ENCODE measurements at places on chromosomes 1 and 21.
A peak's percentile ranks its signal among the peaks of the same experiment; 100 is the strongest.

DNA sequence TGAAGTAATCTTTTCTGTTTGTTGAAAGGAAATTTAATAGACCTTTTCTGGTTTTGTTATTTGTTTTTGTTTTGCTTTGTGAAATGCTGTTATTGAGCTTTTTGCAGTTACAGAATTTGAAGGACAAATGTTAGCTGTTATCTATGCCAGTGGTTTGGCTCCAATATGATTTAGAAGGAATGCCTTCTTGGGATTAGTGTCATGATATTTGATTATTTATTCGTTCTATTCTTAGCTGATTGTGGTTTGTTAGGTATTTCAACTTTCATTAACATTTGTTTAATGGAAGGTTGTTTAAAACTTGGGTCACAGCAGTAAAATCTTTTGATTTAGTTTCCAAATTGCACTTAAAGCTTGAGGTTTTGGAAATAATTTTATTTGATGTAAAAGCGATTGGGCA lies 33.5 kb downstream of the ADGRL2 start:
- no peak for DNase-seq

DNA sequence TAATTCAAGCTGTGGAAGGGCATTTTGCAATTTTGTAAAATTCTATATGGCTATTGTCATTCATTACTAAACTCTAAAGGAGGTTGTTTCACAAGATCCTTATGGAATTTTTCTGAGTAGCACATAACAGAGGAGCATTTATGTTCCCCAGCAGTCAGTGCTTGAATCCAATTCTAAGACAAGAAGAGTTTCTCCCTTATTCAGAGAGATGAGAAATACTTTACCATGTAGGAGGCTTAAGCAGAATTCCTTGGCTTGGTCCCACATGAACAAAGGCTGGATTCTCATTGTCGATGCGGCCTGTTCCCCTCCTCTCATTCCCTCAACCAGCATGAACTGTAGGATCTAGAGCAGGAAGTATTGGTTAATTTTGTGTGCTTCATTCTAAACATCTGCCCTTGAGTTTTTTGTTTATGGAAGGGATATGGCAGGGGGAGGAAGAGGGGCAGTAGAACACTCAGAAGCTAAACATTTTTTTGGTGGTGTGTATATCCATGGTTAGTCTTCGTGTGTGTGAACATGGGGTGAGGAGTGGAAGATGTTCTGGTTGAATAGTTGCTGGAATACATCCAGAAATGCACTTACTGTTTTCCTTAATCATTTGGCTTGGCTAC lies 74.3 kb downstream of the LAMC1 start:
- DNase-seq: no peak

DNA sequence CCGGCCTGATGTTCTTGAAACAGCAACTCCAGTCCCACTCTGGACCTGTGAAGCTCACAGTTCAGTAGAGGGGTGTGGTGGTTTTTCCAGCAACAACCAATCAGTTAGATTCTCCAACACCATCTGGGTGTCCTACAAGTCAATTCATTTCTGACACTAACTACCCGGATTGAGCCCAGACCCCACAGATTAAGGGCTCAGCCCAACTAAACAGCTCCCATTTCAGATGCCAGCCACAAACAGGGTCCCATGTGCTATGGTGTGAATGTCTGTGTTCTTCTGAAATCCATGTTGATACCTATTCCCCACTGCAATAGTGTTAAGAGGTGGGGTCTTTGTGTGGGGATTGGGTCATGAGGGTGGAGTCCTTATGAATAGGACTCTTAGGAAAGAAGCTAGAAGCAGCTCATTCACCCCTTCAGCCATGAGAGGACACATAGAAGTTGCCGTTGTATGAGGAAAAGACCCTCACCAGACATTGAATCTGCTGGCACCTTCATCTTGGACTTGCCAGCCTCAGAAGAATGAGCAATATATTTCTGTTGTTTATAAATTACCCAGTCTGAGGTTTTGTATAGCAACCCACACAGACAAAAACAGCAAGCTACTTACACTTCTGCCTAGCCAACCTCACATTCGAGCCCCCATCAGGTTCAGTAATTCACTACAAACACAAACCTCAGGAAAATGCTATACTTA lies 53.6 kb downstream of the IRF2BP2 start:
- no peak for DNase-seq

GRCh38 chr1:6003568-6004411 lies 11.6 kb upstream of the NPHP4 start:
- DNase-seq: peak; percentile 33

GRCh38 chr1:119114786-119115185 lies 25.7 kb downstream of the WARS2 start:
- DNase-seq: no peak

GRCh38 chr1:76068542-76068941 lies 6.0 kb upstream of the ST6GALNAC3 start:
- DNase-seq: no peak

DNA sequence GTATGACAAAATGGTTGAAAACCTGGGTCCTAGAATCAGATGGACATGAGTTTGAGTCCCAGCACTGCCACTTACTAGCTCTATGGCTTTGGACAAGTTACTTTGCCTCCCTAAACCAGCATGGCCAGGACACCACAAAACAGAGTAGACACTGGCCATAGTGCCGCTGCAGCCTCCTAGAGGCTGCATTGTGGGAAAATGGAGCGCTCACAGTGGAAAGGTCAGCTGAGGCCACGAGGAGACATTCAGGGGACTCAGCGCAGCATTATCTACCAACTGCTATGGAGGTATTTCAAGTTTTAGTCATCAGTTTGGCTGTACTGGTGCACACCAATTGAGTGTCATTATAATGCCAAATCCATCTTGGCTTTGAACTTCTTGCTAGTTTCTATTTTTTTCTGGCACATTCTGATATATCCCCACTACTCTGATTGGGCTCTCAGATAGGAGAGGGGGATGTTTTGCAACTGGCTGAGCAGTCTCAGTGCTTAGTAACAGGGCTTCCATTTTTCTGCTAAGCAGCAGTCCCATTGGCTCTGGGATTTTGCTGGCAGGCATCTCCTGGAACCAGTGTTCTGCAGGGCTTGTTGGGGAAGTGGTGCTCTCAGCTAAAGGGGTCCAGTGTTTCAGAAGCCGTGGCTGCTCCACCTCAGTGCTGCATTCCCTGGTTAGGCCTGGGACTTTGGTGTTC lies 16.2 kb downstream of the NT5C1A start:
- DNase-seq: no peak

DNA sequence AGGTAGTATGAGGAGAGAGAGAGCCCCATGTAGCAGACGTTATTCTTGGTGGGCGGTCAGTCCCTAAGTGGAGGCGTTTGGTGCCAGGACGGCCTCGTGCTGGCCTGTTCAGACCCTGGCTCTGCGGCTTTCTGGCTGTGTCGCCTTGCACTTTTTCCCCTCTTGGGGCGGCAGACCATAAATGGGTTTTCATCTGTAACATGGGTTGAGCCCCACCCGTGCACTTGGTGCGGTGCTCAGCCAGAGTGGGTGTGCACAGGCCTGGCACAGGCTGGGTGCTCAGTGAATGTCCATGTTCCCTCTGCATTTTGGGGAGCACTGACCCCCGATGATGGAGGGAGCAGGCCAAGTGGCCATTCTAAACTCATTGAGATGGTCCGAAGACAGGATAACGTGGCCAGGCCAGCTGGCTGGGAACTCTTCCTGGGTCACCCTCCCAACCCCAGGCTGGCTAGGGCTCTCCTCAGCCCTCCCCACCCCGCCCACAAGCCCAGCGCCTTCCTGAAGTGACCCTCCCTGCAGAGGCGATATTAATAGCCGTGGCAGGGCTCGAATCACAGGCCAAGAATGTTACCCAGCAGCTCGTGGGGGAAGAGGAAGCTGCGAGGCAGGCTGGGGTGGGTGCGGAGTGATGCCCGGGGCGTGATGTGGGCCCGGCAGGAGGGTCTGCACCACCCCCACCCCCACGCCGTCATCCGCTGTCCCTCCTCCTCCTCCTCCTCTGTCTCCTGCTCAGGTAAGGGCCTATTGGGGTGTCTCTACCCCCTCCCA lies 78.5 kb downstream of the ARHGEF10L start:
- no peak for DNase-seq

- no peak for DNase-seq
These were observed 142.5 kb downstream of the USP25 start for GRCh38 chr21:15872236-15872635.

DNA sequence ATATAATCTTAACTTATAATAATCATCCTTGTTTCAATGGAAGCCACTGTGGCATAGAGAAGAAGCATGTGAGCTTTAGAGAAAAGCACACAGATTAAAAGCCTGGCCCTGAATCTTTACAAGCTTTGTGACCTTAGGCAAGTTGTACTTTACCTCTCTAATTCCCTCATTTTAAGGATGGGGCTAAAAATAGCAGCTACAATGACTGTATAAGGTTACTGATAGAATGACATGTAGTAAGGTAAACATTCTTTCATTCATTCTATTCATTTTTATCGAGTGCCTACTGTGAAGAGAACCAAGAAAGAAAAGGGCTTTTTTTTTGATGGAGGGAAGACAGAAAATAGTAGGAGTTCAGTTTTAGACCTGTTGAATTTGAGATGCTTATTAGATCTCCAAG lies 25.6 kb downstream of the CDKN2C start:
- DNase-seq: no peak

GRCh38 chr1:66556161-66556611 lies 22.2 kb downstream of the SGIP1 start:
- DNase-seq: no peak

DNA sequence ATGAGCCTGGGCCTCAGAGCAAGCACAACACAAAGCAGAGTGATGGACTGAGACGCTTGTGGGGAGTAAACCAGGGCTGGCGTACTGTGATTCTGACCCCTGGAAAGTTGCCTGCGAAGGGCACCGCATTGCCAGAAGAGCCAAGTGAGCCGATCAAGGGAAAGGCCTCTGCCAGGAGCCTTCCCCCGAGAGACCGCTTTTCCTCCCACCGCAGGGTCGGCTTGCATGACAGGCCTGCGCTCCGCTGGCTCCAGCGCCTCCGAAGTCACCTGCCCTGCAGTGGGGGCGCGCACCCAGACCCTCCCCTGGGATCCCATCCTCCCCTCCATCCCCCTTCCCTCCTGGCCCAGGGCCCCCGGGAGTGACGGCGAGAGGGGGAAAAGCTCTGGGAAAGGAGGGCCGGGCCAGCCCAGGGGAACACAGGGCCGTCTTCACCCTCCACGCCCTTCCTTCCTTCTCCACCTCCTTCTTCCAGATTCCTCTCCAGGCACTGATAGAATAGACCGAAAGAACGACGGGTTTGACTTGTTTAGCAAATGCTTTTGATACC lies 165.0 kb downstream of the TRIM33 start:
- DNase-seq: no peak

GRCh38 chr21:35378881-35379280 lies 329.8 kb upstream of the RUNX1 start:
- DNase-seq: no peak

GRCh38 chr21:17295997-17296396 lies 216.8 kb upstream of the CXADR start:
- DNase-seq: no peak

DNA sequence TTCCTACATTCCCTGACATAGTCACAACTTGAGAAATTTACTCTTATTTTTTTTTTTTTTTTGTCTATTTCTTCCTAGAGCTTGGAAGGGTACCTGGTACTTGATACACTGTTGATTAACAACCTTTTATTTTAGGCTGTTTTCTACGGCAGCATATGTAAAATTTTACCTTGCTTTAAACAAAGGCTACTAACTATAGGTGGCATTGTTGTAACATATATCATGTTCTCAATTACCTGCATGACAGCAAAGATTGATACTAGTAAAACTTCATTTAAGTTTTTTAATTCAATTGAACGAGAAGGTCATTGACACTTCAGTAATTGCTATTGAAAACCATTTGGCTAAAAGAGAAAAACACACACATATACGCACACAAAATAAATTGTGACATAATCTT lies 238.3 kb upstream of the ESRRG start:
- no peak for DNase-seq

- no peak for DNase-seq
These were observed at the start of gene FMN2 for GRCh38 chr1:240091614-240092300. TSS of gene FMN2 (plus strand) at chr1:240091883. CDS start at chr1:240092110, 227 bp downstream.

- DNase-seq: no peak
These were observed 1.0 kb upstream of the GALNT2 start for GRCh38 chr1:230066031-230066430.

DNA sequence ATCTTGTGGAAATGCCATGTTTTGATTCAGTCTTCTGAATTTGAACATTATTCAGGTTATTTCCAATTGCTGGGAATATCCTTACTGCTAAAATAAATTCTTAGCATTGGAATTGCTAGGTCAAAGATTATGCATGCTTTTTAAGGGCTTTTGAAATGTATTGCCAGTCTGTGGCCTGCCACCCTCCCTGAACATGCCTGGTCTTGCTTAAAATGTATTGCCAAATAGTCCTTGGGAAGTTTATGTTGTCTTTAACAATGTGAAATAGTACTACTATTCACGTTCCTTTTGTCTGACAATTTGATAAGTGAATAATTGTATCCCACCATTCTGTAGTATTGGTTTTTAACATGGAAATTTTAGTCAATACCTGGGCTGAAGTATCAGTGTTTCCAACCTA lies 13.6 kb downstream of the TARDBP start:
- no peak for DNase-seq

- DNase-seq: no peak
These were observed 14.7 kb upstream of the KCNE1 start for GRCh38 chr21:34526618-34527290.

GRCh38 chr1:173020138-173020750 lies 30.5 kb downstream of the TNFSF18 start:
- DNase-seq: no peak

GRCh38 chr1:17875171-17875881 lies 120.2 kb downstream of the ACTL8 start:
- no peak for DNase-seq

DNA sequence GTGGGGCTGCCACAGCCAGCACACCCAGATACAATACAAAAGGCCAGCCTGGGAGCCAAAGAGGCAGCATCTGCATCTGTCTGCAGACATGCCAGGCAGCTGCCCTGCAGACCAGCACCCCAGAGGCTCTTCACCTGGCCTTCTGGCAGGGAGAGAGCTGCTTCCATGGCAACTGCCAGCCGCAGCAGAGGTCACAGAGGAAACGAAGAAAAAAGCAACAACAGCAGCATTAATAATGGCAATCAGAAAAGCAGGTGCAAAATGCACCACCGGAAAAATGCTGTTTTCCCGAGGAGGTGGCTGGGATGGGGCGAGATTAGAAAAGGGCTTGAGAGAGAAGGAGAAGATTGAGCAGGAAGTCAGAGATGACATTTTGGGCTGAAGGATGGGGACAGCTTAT lies 309.5 kb downstream of the PCP4 start:
- no peak for DNase-seq

DNA sequence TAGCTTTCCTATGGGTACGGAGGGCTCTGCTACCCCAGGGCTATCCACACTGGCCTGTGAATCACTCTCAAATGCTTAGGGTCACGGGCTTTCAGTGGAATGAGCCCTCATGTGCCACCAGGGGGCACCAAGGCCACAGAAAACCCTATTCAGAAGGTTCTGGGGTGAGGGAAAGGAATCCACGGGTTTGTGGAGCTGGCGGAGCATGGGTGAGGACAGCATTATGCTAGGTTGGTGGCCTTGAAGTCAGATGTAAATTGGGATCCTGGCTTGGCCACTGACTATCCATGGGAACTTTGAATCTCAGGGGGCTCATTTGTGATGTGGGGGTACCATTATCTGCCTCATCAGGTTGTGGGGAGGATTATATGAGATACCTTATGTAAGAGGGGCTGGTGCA lies 5.1 kb upstream of the LAMTOR5 start:
- peak; percentile 63 for DNase-seq

Data from DND-41 (cell line).